ENCODE measurements at places on chromosomes 6 and 20.

DNA sequence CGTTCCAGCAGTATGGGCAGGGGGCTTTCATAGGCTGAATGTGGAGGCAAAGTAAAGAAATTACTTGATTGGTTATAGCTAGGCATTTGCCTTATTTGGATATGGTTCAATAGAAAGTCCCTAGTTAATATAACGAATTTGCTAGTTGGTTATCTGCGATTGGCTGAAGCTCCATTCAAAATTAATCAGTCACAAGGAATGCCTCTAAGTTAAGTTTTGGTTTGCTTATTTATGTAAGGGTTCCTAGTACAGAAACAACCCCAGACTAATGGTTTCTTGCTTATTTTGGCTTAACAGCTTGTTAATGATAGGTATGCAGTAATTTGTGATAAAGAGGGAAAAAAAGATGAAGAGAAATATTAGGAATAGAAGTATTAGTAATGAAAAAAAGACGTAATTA lies 87.5 kb downstream of the JAG1 start:
- DNase-seq = no peak

- DNase-seq = no peak
Observed at GRCh38 chr20:54156981-54157835, 16.6 kb downstream of the CYP24A1 start.

DNA sequence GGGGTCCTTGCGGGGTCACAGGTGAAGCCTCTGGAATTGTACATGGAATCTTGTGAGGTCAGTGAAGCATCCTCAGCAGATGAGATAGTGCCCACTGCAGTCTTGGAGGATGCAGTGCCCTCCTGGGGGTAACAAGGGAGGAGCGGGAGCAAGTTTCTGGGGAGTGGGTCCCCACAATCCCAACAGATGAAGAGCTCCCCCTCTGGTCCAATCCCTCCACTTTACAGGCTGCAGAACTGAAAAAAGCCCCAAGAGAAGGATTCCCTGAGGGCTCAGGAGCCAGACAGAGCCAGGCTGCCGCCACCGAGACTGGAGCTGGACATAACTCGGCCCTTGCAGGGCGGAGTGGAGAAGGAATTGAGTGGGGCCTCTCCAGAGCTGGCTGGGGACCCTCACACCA lies 52.4 kb downstream of the TTI1 start:
- no peak for DNase-seq

GRCh38 chr6:70061546-70061945 lies 195.2 kb downstream of the COL19A1 start:
- DNase-seq = no peak

- no peak for DNase-seq
Observed at GRCh38 chr20:63507083-63507743, 8.3 kb upstream of the EEF1A2 start.

GRCh38 chr6:148144917-148145521 lies 197.6 kb upstream of the SASH1 start:
- peak; percentile 76 for DNase-seq

DNA sequence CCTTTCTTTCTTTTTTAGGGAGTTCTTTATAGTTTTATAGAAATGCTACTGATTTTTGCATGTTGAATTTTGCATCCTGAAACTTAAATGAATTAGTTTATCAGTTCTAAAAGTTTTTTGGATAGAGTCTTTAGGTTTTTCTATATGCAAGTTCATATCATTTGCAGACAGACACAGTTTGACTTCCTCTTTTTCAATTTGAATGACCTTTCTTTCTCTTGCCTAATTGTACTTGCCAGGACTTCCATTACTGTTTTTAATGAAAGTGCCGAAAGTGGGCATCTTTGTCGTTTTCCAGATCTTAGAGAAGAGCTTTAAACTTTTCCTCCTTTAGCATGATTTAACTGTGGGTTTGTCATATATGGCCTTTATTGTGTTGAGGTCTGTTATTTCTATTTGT lies 21.1 kb upstream of the EDN1 start:
- peak; percentile 60 for DNase-seq

- no peak for DNase-seq
Observed at GRCh38 chr6:77019081-77019480, 444.2 kb downstream of the HTR1B start.

GRCh38 chr6:5141046-5141445 lies 55.9 kb downstream of the PPP1R3G start:
- peak; percentile 13 for DNase-seq

DNA sequence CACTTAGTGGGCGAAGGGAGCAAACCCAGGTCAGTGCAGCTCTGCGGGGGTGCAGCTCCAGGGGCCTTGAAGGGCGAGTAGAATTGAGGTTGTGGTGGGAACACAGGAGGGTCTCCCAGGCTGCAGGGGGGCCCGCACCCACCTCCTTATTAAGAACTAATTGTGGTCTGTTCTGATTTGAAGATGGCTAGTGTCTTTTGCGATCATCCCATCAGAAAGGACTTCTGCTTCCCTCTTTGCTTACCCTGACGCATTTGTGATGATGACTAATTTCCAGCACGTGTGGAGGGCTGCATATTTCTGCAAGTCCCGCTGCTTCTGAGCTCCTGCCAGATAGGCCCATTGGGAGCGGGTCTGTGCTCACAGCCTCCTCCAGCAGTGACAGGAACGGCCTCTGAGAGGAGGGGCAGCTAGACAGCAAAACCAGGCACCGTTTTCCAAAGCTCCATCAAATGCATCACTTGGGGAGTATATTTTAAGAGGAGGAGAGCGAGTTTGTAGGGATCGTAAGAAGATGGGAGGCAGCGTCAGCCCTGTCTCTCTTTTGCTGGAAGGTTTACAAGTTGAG lies 268.9 kb downstream of the CDH4 start:
- no peak for DNase-seq

- no peak for DNase-seq
Observed at GRCh38 chr20:7420345-7420744, 519.9 kb downstream of the HAO1 start.

- DNase-seq = no peak
Observed at GRCh38 chr6:166402582-166403277, 20.0 kb upstream of the MPC1 start.

GRCh38 chr6:104282581-104282980 lies 577.1 kb downstream of the HACE1 start:
- DNase-seq = no peak

DNA sequence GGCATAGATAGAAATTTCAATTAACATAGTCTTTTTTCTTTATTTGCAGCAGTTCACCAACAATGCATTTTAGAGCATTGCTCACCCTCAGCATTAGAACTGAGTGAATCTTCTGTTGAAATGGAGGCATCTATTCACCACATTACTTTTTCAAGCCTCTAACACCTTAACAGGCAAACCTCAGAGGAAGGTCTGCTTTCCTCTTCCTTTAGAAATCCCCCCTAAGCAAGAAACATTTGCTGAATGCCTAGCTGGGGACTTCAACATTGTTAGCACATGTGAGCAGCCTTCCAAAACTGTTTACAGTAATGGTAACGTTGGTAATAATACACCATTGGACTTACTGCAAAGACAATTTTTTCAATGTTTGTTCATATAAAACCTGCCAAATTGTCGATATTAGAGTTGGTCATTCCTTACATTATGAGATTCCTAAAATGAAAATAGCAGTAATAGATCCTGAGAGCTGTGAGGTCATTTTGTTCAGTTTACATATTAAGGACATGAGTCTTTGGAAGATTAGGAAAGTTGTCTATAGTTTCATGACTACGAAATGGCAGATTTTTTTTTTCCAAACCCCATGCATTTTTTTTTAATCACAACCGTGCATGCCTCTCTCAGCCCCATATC lies 20.6 kb upstream of the AKIRIN2 start:
- no peak for DNase-seq

DNA sequence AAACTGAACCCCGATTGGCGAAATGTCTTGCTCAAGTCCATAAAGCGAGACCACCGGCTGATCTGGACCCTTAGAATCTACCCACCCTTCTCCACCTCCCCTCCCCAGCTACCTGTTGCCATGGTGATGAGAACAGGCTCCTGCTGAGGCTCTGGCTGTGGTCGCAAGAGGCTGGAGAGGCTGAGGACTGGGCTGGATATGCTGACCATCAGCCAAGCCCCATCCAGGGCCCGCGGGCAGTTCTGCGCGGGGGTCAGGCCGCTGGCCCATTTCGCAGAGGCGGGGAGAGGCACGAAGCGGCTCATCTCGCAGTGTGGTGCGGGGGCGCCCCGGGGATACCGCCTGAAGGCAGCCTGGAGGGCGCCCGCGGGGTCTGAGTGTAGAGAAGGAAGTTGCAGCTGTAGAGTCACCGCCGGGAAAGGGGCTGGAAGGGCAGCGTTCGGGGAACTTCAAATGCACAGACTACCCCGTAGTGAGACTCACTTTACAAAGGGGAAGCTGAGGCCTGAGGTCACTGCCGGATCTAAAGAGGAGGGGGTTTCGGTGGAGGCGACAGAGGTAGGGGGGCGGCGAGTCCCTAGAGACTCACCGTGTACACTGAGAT lies 671 bp downstream of the TAPBP start:
- DNase-seq = peak; percentile 87

- DNase-seq = no peak
Observed at GRCh38 chr6:134453792-134454510, 136.0 kb upstream of the SGK1 start.

DNA sequence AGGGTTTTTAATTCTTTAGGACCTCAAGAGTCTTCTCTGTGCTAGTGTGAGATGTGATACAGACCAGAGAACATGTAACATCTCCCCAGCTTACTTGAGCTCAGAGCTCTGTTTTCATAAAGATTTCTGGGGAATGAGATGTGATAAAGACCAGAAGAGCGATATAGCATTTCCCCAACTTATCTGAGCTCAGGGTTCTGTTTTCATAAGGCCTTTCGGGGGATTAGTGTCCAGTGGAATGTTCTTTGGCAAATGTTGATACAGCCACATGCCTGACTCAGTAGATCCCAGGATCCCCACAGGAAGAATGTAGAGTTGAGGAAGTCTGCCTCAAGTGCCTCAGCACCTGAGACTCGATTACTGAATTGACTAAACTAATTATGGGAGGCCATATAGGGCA lies 18.7 kb upstream of the TOP1 start:
- DNase-seq = no peak

DNA sequence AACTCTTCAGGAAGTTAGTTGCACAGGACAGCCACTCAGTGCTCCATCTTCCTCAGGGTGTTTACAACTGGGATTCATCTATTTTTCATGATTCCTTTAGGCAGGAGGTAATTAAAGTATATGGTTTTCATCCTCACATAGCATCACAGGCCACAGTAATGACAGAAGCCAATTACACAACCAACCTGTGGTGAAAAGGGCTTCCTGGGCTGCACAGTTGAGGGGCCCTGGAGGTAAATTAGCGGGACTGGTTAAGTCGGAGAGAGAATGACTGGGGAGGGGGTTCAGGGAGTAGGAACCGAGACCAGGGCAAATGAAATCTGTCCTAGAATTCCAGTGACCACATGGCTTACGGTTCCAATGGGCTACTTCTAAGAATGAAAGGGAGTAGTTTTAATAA lies 37.0 kb downstream of the BAK1 start:
- no peak for DNase-seq

DNA sequence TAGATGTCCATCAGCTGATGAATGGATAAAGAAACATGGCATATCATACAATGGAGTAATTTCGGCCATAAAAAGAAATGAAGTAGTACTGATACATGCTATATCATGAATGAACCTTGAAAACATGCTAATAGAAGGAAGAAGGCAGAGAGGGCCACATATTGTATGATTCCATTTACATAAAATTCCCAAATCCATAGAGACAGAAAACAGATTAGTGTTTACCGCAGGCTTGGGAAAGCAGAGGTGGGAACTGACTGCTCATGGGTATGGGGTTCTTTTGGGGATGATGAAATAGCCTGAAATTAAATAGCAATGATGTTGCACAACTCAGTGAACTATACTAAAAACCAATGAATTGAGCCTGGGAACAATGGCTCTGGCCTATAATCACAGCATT lies 58.3 kb downstream of the SERAC1 start:
- DNase-seq = no peak

GRCh38 chr20:40511478-40511877 lies 177.6 kb downstream of the MAFB start:
- DNase-seq = no peak

DNA sequence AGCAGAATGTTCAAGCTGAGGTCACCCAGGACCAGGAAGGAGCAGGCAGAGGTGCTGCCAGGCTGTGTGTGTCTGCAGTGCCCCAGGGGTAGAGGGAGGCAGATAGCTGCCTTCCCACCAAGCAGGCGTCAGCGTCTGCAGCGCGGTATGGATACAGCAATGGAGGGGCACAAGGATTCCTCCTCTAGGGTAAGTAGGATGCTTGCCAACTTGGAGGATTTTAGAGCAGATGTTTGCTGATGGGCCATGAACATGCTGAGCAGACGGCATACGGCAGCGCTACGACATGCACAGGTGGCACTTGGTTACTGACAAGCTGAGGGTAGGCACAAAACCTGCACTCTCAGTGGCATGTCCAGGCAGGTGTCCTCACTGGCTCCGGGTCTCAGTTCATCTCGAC lies 48.1 kb downstream of the PSMG4 start:
- no peak for DNase-seq

DNA sequence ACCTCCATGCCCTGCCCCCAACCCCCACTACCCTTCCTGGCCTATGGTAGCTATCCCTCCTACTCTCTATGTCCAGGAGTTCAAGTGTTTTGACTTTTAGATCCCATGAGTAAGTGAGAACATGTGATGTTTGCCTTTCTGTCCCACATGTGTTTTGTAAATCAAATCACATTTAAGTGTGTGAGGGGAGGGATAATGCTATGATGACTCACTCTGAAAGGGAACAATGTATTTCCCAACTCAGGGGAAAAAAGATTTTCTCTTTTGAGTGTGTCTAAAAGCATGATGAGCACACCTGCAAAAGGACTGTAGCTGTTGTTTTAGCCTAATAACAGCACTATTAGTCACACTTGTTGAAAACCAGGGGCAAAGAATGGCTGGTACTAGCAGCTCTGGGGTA lies 193.7 kb downstream of the GJA10 start:
- peak; percentile 76 for DNase-seq

DNA sequence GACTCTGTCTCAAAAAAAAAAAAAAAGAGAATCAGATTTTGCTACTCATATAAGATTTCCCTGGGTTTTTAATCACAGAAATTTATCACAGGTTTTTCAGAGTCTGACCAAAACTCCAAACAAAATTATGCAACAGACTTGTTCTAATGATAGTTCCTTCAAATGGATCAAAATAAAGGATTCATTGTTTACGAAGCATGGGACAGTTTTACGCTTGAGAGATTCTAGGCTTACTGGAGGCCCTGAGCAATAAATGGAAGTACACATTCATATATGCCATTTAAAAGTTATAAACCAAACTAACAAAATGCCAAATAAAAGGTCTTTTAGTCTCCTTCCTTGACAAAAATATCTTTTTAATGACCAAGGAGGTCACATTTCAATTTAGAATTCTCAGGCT lies 245.1 kb upstream of the KCNQ5 start:
- no peak for DNase-seq

GRCh38 chr20:56788671-56789610 lies 159.8 kb downstream of the TFAP2C start:
- DNase-seq = no peak
